ENCODE measurements at places on chromosomes 11 and 22.

DNA sequence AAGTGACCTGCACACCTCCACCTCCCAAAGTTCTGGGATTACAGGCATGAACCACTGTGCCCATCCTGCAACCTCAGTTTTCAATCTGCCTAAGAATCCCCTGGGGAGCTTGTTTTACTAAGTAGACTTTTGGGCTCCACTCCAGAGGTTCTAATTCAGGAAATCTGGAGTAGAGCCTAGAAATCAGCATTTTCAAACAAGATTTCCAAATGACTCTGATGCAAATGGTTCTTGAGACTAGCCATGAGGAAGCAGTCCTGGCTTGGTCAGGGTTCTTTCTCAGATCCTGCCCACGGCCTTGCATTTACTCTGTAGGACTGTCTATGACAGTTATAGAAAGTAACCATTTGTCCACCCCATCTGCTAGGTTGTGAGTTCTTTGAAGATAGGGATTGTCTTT lies 1.6 kb upstream of the KCNE3 start:
- DNase-seq = no peak

DNA sequence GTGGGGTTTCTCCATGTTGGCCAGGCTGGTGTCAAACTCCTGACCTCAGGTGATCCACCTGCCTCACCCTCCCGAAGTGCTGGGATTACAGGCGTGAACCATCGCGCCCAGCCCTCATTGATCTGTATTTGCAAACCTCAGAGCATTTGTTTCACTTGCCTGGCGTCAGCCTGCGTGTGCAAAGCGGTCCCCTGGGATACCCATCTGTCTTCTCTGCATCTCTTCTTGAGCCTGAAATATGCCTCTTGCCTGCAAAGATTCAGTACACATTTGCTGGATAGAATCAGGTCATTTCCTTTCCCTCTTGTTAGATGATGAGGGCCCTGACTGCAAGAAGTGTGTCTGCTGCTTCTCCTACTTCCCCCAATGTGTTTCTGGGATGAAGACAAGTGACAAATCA lies 1291.0 kb downstream of the TBC1D22A start:
- no peak for DNase-seq

DNA sequence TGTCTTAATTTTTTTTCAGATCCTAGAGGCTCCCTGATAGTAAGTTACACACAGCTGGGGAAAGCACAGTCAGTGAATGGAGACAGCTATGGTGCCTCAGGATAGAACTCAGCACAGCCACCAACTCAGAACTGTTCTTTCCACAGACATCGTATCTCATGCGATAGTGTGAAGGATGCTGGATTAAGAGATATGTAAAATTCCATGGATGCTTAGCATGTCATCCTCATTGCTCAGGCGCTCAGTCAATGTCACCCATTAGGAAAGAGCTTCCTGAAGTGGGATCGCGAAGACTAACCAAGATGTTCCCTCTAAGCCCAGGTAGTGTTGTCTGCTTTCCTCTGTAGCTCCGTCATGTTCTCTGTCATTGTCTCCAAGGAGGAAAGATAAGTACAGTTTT lies 1000.4 kb downstream of the OPCML start:
- no peak for DNase-seq

- no peak for DNase-seq
These were observed 321.5 kb downstream of the KIRREL3 start for GRCh38 chr11:126679033-126679432.

DNA sequence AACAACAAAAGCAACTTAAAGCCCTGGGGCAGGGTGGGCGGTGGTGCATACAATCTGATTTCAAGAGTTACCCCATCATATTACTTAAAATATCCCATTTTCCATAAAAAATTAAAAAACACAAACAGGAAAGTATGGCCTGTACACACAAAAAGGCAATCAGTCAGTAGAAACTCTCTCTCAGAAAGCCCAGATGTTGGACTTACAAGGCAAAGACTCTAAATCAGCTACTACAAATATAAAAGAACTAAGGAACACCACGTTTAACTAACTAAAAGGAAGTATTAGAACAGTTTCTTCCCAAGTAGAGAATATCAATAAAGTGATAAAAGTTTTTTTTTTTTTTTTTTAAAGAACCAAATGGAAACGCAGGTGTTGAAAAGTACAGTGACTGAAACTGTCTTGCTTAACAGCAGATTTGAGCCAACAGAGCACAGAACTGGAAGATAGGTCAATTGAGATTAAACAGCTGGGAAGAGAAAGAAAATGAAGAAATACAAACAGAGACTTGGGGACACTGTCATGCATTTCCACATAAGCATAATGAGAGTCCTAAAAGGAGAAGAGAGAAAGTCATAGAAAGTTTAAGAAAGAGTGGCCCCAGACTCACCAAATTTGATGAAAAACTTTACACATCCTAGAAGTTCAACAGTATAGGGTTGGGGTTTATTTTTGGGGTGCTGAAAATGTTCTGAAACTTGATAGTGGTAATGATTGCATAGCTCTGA lies 8.6 kb downstream of the SC5D start:
- no peak for DNase-seq

DNA sequence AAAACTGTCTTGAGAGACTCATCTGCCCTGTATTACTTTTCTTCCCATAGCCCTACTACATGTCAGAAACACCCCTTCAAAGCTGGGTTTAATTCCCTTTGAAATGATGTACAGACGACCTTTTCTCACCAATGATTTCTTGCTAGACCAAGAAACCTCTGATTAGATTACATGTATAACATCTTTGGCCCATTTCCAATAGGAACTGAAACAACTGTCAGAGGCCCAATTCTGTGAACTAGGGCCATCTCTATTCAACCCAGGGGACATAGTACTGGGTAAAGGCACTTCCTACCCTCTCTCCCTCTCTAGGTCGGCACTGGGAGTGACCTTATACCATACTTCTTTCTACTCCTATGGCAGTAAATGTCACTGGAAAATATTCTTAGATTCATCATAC lies 19.4 kb downstream of the NPAT start:
- DNase-seq = no peak

Measured in CD14-positive monocyte (primary cell).